Subcutaneous preadipocyte (primary cell): ENCODE measurements at places on chromosomes 16 and 17. TPM values are rescaled to one million over a fixed set of nuclear protein-coding genes. Genes with fewer than 3 reads are reported as not detected.

The HP gene
- total RNA-seq = not detected in 2 replicates

The PRAC2 gene
- not detected in 2 replicates for total RNA-seq

The NOS2 gene
- not detected in 2 replicates for total RNA-seq

The SECTM1 gene
- 35.4 and 60.3 TPM in 2 replicates for total RNA-seq

The ARL6IP1 gene
- 182 and 187 TPM in 2 replicates for total RNA-seq
